Activated T-helper 1 cell treated with Interleukin-2 at 50 U/mL for 16 hours (primary cell): ENCODE measurements at places on chromosomes 7 and 10.

- DNase-seq: no peak
These were observed 34.3 kb downstream of the SNX8 start for GRCh38 chr7:2279896-2280295.

DNA sequence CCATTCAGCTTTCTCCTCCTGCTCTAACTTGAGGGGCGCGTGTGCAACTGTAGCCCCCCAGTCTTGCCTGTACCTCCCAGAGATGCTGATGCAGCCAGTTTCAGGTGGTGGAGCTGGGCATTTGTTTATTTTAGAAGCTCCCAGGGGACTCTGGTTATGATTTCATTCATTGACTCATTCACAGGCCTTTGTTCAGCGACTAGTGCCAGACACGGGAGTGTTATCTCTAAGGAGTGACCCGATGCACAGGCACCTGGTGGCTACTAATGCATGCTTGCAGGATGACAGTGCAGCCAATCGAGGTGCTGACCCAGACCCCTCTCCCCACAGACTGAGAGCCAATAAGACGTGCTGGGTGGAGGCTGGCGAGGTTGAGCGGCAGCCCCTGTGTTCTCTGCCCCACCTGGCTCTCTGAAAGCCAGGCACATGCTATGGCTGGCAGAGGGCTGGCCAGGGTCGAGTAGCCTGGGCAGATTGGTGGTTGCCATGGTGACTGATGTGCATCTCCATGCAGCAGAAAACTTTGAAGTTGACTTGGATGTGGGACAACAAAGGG lies 19.7 kb upstream of the SLC18A2 start:
- DNase-seq: no peak

DNA sequence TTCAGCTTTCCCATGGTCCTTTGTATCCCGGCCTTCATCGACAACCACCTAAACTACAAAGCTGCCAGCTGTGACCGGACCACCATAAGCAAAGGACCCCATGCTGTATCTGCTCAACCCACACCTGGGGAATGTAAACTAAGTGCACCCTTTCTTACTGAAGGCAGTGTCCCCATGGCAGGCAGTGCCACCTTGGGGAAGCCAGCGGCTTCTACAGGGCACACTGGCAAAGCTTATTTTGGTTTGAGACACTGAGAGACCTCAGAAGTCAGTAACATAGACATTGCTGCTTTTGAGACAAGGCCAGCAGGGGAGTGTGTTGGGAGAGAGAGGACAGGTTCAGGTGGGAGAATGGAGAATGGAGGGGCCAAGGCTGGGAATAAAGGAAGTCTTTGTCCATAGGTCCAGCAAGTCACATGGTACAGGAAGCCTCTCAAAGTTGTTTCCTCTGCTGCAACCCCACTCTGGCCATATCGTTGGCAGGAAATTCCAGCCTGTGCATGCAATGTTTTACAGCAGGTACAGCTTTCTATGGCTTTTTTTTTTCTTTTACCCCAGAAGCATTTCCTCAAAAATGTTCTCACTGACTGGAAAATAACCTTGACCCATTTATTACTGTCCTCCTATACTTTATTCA lies 85.9 kb upstream of the NPVF start:
- DNase-seq: no peak

DNA sequence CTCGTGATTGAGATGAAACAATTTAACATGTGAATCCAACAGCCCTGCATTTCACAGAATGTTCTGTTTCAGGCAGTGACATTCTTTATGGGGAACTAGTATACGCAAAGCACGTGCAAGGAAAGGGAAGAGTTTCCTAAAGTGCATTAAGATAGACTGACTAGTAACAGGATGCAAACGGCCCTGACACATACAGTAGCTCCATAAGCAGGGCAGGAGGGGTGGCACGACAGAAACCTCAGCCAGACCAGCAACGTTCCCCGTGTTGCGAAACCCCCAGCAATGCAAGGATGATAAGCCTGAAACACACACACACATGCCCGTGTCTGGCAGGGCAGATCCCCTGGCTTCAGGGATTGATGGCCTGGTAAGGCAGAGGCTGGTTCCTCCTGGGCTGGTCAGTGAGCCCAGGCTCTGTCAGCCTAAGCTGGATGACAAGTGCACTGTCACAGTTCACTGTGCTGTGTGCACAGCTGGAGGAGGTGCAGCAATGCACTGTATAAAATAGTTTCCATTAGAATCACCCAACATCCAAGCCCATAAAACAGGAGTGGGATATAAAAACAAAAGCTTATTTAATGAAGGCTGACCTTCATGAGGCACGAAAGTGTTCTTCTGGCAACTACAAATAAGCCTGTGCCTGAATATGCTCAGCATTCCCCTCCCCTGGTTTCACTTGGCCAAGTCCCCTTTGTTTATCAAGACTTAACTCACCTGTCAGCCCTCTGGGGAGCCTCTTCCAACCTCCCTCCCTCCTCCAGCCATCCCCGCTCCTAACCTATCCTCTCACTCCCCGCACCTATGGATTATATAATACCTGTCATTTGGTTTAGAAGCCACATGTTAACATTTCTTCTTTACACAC lies 88.8 kb downstream of the GSAP start:
- DNase-seq: no peak
